Stimulated activated CD8-positive, alpha-beta memory T cell treated with anti-CD3 and anti-CD28 coated beads, Interleukin-15, amount 100 ng/mL, for 1 hour (primary cell): ENCODE measurements at places on chromosomes 6 and 20.

DNA sequence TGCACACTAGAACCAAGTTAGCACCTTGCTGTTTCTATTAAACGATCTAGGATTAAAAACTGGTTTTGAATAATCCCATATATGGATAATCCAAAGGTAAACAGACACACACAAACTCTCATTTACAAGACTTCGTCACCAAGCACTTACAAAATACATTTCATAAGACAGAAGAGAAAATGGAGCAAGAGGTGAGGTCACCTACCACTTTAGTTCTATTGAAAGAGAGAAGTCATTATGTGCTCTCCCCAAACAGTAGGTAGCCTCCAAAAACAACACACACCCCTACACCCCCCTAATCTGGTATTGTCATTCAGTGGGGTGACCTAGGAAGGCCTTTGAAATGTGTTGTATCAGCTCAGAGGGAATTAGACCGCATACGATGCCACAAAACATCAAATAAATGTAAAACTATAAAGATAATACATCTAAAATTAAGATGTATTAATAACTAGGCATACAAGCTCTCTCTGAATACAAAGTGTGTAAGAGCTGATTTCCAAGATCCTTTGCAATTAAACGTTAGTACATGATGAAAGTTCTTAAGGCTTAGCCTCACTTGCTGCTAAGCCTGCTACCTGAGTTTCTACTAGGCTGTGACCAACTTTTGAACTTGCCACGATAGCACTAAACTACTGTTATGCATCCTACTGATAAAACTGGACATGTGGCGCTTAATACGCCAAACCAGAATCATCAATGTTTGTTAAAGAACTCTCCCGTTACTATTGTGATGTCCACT, 1.6 kb downstream of the SRPK1 start:
- DNase-seq, result no peak

DNA sequence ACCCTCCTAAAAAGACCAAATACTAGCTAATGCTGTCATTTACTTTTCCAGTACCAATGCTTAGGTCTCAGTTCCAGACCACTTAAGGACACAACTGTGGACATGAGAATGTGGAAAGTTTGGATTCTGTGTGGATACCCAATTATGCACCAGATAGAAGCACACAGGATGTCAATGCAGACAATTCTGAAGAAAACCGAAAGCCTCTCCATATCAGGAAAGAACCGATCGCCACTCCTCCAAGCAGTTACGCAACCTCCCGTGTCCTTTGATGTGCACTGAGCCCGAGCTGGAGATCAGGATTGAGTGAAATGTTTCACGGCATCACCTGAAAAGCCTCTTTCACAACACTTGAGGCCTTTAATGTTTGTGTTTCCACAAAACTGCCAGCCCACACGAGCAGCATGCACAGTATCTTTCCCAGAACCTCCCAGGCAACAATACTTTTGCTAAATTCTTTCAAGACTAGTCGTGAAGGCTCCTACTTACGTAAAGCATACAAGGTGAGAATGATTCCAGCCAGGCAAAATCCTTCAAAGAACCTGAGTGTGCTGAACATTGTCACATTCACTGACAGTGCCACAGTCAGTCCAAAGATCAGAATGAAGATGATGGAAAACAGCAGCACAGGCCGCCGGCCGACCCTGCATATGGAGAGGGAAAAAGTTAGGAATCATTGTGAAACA, 47.0 kb downstream of the SLC22A23 start:
- DNase-seq, result no peak

DNA sequence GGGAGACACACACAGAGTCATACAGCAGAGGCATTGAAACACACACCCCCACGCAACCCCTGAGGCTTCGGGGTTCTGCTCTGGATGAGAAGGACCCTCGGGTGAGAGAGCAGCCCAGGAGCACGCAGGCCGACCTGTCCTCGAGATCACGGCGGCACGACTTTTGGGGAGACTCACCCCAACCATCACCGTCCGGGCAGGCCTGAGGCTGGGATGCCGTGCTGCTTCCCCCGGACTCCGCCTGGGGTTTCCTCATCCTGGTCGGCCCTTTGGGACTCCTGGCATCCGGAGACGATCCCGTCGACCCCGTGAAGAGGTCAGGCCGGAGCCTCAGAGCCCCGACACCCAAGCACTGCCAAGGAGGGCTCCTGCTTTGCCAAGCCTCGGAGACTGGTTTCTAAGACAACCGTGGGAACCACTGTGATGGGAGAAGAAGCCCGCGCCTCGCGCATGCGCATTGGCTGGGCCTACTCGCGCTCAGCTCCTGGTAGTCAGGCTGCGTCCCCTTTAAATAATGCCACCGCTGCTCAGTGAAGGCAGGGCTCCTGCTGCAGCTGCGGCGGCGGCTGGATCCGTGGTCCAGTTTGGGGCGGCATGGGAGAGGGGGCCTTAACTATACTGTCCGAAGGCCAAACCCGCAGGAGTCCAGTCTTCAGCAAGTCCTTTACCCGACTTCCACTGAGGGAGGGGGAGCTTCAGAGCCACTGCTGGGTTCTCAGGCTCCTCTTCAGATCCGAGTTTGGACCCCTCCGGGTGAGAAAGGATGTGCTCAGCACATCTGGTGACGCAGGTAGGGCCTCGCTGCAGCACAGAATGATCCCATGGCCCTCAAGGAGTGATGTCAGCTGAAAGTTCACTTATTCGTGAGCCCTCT, 171.4 kb upstream of the ZNF337 start:
- DNase-seq, result no peak

DNA sequence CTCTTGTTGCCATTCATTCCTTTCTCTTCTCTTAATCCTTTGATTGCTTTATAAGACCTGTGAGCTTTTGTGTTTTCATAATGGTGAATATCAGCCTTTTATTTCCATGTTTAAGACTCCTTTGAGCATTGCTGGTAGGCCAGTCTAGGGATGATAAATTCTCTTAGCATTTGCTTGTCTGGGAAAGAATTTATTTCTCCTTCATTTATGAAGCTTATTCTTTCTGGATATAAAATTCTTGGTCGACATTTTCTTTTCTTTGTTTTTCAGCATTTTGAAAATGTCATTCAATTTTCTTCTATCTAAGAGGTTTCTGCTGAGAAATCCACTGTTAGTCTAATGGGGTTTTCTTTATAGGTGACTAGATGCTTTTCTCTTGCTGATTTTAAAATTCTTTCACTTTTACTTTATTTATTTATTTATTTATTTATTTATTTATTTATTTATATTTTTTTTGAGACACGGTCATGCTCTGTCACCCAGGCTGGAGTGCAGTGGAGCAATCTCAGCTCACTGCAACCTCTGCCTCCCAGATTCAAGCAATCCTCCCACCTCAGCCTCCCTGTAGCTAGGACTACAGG, 15.0 kb downstream of the ARFGEF3 start:
- DNase-seq, result no peak

DNA sequence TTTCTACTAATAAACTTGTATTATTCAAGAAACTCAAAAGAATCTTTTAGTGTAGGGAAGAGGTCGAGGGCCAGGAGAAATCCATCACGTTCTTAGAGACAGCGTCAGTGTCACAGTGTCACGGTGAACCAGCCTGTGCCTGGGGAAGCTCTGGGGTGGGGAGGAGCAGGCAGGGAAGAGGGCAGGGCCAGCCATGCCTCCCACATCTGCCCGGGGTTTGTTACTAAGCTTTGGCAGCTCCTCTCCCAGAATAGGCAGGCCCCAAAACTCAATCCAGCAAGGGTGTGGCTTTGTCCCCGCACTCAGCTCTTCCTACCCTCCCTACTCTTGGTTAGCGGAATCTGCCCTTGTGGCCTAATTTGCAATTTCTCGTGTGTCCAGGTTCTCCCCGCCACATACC, 72.9 kb downstream of the TCP11 start:
- DNase-seq, result no peak

GRCh38 chr6:54722328-54722727, 124.2 kb upstream of the FAM83B start:
- DNase-seq, result no peak

DNA sequence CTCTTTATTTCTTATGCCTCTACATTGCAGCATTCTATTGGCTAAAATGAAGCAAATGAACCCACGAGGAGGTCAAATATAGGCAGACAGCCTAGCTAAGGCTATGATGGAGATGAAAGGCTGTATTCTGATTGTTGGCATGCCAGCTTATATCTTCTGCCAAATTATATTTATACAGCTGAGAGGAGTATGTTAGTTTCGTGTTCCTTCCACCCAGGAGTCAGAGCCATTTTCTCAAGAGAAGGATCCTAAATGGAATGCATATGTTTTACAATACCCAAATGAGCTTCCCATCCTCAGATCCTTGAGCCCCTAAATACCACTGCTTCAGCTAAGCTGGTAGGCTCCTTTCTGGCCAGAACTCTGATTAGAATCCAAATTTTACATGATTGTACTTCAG, 178.4 kb upstream of the HDDC2 start:
- DNase-seq, result no peak

GRCh38 chr20:582204-582603, 27.9 kb downstream of the TCF15 start:
- DNase-seq, result no peak

DNA sequence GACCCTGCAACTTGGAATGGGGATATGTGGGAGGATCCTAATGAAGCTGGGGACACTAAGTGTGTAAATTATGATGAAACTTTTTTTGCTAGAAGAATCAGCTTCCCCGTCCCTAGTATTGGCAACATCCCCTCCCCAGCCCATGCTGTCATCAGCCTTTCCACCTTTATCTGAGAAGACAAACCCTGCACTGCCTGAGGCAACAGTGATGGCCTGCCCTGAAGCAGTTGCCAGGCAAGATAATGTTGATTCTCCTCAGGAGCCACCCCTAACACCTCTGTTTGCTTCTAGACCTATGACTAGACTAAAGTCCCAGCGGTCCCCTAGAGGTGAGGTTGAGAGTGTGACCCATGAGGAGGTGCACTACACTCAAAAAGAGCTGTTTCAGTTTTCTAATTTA, 27.1 kb downstream of the MICA start:
- DNase-seq, result no peak
